CD4-positive, alpha-beta T cell treated with Interleukin-4 for 4 hours (primary cell): ENCODE measurements at places on chromosomes 5 and 9.

DNA sequence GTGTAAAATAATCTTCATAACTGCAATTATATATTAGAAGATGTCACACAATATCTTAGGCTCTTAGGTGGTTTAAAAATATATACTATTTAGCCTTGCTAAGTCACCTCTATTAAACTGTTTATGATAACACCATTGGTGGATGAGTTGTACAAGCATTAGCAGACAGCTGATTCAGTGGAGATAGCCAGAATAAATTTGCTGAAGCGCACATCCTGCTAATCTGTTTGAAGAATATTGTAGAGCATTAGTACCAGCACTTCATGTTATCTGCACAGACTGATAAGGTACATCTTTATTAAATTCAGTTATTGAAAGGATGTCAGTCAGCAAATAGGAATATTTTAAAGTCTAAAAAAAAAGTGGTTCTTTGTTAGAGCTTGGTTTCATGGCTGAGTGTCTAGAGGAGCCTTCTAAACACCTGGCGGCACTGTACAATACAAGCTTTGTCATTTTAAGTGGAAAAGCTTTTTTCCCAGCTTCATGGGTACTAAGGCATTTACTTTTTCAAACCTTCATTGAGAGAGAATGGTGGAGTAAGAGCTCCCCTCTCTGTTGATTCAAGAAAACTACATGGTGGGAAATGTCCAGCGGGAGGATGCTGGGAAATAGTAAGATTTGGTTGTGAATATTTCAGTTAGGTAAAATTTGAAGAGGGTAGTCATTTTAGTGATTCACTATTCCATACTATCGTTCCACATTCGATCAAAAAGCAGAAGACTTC, 275.1 kb downstream of the SLF1 start:
- DNase-seq = no peak

- DNase-seq = no peak
Measured at GRCh38 chr9:4494806-4495205, 4.5 kb downstream of the SLC1A1 start.

DNA sequence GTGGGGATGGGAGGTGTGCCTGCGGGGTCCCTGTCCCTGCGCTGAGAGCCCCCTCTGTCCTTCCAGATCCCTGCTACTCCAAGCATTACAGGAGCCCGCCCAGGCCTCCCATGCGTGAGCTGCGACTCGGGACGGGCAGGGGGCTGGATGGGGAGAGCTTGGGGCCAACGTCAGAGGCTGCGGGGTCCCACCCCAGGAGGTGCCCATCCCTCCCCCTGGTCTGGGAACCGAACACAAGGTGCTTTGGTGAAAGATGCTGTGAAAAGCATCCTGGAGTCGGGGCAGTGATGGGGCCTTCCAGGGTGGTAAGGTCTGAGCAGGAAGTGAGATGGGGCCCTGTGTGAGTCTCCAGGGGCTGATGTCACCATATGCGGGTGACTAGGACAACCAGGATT, 2.7 kb downstream of the LCN9 start:
- no peak for DNase-seq

DNA sequence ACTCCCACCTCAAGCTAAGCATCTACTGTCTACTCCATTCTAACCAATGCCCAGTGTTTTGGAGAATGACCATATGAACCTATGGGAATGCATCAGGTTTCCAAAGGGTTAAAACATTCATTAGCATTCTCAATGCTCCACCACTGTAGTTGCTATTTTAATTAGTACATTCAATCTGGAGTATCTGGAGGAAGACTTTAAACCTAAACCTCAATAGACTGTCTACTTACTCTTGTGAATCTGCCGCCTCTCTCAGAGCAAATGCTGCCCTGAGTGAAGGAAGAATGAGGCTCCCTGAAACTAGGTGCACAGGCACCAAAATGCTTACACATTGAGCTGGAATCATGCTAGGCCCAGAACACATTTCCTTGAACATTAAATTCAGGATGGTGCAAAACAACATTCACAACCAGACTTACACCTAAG, 2.0 kb downstream of the ENC1 start:
- no peak for DNase-seq

DNA sequence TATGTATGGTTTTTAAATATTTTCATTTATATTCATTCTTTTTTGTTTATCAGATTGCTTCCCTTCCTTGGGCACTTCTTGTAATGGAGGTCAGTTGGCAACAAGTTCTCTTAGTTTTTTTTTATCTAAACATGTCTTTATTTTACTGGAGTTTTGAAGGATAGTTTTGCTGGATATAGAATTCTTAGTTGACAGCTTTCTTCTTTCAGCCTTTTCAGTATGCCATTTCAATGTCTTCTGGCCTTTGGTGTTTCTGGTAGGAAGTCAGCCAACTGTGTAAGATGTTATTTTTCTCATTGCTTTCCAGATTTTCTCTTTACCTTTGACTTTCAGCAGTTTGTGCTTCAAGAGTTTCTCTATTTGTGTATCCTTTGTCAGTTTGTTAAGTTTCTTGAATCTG, 14.2 kb downstream of the SLC12A2 start:
- no peak for DNase-seq

DNA sequence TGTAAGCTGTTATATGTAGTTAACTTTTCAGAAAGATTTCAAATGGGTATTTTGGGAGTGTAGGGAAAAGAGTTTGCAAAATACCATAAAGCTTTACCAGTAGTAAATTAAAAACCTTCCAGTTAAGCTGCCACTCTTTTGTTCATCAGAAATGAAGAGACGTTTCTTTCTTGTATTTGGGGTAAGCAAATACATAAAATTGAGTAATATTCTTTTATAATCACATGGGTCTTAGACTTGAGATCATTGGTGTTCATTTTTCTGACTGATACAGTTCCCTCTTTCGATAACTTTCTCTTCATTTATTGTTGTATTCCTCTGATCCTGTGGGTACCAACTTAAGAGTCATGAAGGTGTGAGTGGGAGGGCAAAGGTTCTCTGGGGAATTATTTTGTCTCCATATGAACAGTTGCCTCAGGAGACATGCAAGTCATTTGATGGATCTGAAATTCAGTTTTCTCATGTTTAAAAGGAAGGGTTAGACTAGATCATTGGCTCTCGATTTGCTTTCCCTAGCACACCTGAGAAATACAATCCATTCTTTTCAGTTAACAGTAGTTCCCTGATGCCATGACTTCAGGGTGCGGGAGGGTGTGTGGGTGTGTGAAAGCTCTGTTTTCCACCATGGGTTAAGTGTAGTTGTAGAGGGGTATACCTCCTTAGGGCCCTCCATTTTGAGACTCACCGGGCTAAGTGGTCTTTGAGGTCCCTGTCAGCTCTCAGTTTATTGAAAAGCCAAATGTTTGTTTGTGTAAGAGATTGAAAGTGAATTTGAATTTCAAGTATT, 47.7 kb downstream of the CNTRL start:
- no peak for DNase-seq

- DNase-seq = no peak
Measured at GRCh38 chr5:83522446-83522845, 50.9 kb downstream of the VCAN start.

- DNase-seq = no peak
Measured at GRCh38 chr9:92190536-92190790, 75.2 kb upstream of the SPTLC1 start.

GRCh38 chr9:127854960-127855359, 502 bp upstream of the ENG start:
- DNase-seq = no peak

GRCh38 chr5:155833287-155833686, 493.7 kb upstream of the SGCD start:
- DNase-seq = no peak

DNA sequence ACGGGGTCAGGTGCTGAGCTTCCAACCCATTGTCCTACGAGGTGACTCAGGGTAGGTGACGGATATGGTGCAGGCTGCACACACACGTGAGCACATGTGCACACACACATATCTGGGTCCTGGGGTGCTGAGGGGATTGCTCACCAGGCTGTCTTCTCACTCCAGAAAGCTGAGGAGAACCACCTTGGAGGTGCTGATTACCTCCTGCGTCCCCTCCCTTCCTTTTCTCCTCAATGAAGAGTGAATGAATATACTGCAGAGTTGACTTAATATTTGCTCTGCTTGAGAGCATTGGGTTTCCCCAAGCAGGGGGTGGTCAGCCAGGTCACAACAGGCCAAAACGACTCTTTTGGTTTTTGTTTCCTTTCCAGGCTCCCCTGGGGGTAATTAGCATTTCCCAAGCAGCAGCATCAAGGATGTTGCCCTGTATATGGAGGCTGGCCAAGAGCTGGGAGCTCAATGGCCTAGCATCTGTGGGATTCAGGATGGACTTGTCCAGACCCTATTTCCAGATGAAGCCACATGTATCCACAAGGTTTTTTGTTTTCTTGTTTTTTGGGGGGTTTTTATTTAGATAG, 49.7 kb downstream of the PDZD2 start:
- no peak for DNase-seq

- DNase-seq = no peak
Measured at GRCh38 chr9:134503301-134504105, 138.1 kb upstream of the COL5A1 start.

DNA sequence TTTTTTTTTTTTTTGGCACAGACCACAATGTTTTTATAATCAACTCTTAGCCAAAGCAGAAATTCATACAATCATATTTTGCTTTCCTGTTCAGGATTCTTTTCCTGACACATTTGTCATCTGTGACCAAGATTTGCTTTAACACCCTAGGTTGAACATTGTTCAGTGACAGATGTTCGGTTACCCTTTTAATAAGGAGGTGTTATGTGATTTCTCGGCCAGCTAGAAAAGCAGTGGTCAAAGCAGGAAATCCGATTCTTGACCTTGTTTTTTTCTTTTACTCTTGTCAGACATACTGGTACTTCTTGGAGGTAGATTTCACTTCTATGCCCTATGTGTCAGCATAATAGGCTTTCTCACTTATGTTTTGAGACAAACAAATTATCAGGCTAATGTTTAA, 335.3 kb upstream of the ACTBL2 start:
- no peak for DNase-seq

- peak; percentile 63 for DNase-seq
Measured at GRCh38 chr5:96614110-96614691, 48.0 kb upstream of the CAST start.

- no peak for DNase-seq
Measured at GRCh38 chr5:179177711-179178575, 117.8 kb downstream of the ZNF354C start.
